ENCODE measurements at places on chromosomes 11 and 22.

DNA sequence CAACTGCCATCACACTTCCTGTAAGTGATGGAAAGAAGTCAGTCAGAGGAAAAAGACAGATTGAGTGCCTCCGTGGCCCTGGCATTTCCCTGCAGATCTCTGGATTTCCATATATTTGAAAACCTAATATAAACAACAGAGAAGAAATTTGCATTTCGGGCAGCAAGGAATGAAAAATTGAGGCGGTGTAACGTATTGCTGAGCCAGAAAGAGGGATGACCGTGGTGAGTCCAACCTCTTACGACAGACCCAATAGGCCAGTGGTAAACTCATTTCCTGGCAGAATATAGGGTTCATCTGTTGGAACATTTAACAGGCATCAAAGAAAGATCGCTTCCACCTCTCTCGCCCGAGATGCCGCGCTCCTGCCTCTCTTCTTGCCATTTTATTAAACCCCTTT is 336.5 kb downstream of the MIAT start:
- DNase-seq = no peak

DNA sequence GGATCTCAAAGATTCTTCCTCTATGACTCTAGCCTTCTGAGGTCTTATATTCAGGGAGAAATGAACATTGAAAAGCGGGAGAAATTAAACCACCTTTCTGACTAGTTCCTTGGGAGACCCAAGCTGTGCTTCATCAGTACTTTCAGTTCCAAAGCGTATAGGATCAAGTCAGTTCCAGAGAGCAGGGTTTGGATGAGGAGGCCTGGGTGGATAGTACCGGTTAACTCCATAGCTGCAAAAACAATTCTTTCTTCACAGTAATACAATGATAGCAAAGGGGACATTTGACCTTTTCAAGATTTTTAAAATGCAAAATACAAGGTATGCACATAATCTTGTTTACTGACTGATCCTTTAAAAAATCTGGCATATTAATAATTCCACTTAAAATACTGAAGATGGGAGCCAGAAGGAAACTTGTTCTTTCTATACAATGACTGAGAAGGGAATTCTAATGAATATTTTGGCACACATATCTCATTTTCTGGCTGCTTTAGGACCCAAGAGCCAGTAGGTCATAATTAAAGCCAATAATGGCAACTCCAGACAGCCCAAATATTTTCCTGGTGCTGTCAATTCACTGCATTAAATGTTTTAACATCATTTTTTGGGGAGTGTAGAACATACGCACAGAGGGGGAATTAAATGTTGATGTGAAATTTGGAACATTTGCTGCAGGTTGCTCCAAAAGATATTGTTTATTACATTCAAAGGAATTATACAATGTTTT is 16.0 kb downstream of the ADM start:
- DNase-seq = no peak

DNA sequence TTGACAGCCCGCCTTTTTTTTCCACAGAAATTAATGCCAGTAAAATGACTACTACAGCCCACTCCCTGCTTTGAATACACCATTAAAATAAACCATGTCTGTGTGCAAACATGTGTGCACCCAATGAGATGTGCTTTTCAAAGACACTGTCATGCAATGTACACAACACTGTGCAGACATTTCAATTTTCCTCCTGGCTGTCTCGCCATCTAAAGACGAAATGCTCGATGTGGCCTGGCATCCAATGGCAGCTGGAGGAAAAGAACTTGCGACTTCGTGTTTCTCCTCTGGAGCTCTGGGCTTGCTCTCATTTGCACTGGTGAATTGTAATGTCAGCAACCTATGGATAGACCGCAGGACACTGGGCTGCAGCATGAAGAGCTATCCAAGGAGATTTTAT is 147.0 kb upstream of the NAV2 start:
- DNase-seq = no peak

DNA sequence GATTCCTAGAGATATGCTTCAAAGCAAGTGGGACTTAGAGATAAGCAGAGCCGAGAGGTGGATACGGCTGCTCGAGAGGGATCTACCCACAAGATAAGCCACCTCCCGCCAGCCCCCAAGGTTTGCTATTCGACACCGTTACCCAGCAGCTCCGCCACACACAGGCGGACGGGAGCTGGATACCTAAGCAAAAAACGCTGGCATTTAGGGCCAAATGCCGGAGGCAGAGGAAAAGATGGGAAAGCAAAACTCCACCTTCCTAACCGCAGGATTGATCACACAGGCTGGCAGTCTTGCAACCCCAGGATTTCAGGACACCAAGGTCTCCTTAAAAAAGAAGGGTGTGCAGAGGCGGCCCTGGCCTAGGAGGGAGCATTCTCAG is 709 bp downstream of the FTH1 start:
- DNase-seq = no peak

DNA sequence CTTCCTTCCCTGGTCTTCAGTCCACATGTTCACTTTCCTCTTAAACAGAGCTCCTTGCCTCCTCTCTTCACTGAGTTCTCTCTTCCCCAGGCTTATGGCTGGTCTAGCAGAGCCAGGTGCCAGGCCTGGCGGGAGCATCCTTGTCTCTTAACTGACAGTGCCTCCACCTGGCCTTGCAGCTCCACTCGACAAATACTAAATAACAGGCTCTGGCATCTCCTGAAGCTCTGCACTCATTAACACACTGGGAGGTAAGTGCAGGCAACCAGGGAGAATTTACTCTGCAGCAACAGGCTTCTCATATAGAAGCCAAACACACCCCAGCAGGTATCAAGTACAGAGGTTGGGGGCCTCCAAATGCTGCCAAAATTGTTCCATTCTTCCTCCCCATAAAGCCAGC is 438.1 kb downstream of the SOX6 start:
- no peak for DNase-seq

- DNase-seq = no peak
Observed at GRCh38 chr11:114250180-114250579, 46.0 kb upstream of the NNMT start.

GRCh38 chr22:36201630-36202319 is at the start of gene APOL4:
Gene APOL4 (minus strand): TSS chr22:36201809. CDS start chr22:36201734, 75 bp downstream.
- DNase-seq = no peak

- no peak for DNase-seq
Observed at GRCh38 chr11:122808478-122808869, 29.8 kb upstream of the CRTAM start.

- no peak for DNase-seq
Observed at GRCh38 chr22:48379371-48379770, 1448.3 kb downstream of the BRD1 start.

Measured in SK-N-MC (cell line).